ENCODE measurements at places on chromosomes 1 and 21.

DNA sequence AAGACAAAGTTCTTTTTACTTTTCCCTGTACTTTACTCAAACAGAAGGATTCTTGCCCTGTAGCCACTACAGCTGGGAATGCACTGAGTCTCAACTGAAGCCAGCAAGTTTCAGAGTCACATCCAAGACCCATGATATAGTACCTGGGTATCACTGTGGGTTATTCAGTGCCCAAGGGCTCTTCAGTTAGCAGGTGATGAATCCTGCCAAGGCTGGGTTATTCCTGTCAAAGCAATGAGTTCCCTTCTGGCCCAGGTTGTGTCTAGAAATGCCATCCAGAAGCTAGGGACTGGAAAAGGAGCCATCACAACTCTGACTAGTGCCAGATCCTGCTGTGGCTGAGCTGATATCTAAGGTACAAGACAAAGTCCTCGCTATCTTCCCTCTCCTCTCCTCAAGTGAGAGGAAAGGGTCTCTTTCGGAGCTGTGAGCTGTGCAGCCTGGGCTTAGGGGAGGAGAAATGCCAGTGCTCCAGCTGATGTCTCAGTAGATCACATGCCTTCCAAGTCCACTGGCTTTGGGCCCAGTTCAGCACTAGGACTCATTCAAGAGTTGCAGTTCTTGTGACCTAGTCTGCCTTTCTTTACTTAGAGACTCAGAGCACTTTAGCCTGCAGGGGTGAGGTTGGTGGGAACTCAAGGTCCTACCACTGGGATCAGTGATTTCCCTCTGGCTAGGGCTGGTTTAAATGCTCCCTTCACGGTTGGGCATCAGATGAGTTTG lies 369.4 kb downstream of the TBX15 start:
- DNase-seq: no peak
- H3K27me3 ChIP-seq: no peaks in the 10 kb centered on the region

- H3K4me3 ChIP-seq: no peak overlapping the region
- H3K4me1 ChIP-seq: no peaks in the 10 kb centered on the region
- DNase-seq: no peak
- H3K27me3 ChIP-seq: no peaks in the 10 kb centered on the region
- no peaks in the 10 kb centered on the region for H3K36me3 ChIP-seq
These were observed 37.4 kb upstream of the ZBTB40 start for GRCh38 chr1:22414244-22414751.

DNA sequence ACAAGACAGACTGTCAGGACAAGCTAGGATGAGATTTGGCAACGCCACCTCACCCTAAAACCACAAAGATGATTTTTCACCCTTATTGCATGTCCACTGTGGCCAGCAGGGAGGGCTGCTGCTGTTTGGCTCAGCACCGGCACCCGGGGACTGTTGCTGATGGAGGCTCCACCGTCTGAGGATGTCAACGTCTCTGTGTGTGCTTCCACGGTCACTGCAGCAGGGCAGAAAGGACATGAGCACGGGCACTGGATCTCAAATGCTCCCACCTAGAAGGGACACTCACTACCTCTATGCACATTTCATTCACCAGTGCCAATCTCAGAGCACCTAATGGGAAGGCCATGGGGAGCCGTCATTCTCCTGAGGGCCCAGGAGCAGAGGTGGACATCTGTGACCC lies 599.6 kb downstream of the PTPRU start:
- no peak for DNase-seq
- no peak overlapping the region for H3K4me3 ChIP-seq
- H3K4me1 ChIP-seq: no peaks in the 10 kb centered on the region
- H3K27me3 ChIP-seq: no peaks in the 10 kb centered on the region

DNA sequence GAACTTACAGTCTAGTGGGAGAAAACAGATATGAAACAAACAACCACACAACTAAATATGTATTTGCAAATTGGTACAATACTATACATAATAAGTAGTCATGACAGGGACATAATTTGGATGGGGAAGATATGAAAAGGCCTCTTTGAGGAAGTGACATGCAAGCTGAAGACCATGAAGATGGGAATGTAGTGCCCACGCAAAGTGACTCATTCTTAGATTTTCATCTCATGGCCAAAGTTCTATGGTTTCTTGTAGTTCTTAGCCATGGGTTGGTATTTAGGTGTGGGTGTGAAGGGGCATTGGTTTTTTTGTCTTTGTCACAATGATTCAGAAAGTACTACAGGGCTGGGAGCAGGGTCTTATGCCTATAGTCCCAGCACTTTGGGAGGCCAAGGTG lies 105.4 kb upstream of the FAM78B start:
- no peak for DNase-seq
- H3K36me3 ChIP-seq: no peaks in the 10 kb centered on the region
- no peak overlapping the region for H3K4me3 ChIP-seq
- no peaks in the 10 kb centered on the region for H3K27me3 ChIP-seq

GRCh38 chr1:11350265-11350664 lies 77.3 kb downstream of the UBIAD1 start:
- no peaks in the 10 kb centered on the region for H3K27me3 ChIP-seq
- H3K4me1 ChIP-seq: no peaks in the 10 kb centered on the region

- no peak for DNase-seq
- no peak overlapping the region for H3K4me3 ChIP-seq
- no peaks in the 10 kb centered on the region for H3K27me3 ChIP-seq
- H3K36me3 ChIP-seq: no peaks in the 10 kb centered on the region
These were observed 102.9 kb downstream of the SYF2 start for GRCh38 chr1:25129380-25129779.

DNA sequence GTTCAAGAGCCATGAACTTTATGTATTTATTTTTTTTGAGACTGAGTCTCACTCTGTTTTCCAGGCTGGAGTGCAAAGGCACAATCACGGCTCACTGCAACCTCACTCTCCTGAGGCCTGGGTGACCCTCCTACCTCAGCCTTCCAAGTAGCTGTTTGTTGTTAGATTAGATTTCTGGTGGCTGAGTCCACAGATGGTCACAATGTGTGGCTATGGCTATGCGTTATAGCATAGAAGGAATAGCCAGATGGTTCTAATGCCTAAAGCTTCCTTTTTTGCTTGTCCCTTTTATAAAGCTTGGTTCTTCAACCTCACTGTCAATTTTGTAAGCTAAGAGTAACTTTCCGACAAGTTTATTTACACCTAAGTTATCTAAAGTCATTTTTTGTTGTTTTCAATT lies 62.3 kb upstream of the FMN2 start:
- H3K36me3 ChIP-seq: no peaks in the 10 kb centered on the region
- no peaks in the 10 kb centered on the region for H3K27me3 ChIP-seq
- H3K4me3 ChIP-seq: no peak overlapping the region
- no peak for DNase-seq

- H3K4me3 ChIP-seq: no peak overlapping the region
- H3K27me3 ChIP-seq: no peaks in the 10 kb centered on the region
- DNase-seq: no peak
- no peaks in the 10 kb centered on the region for H3K36me3 ChIP-seq
- H3K27ac ChIP-seq: no peak overlapping the region
These were observed 139.4 kb downstream of the EDEM3 start for GRCh38 chr1:184615301-184615700.

DNA sequence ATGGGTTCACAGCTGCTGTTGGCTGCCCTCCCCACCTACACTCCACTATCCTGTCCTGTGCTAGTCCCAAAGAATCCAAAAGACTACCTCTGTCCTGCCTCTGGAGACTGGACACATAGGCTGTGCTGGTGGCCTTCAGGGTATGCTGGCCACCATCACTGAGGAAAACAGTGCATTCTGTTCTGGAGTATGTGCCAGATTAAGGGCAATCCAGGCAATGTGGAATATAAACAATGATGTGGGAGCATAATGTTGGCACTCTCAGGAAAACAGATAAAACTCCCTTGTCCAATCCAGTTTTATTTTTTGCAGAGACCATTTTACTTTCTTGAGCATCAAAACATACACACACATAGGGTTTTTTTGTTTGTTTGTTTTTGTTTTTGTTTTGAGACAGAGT lies 94.3 kb downstream of the GLUL start:
- H3K27me3 ChIP-seq: no peaks in the 10 kb centered on the region
- H3K4me1 ChIP-seq: no peaks in the 10 kb centered on the region
- no peaks in the 10 kb centered on the region for H3K36me3 ChIP-seq
- H3K4me3 ChIP-seq: no peak overlapping the region
- no peak for DNase-seq
- no peak overlapping the region for H3K27ac ChIP-seq

DNA sequence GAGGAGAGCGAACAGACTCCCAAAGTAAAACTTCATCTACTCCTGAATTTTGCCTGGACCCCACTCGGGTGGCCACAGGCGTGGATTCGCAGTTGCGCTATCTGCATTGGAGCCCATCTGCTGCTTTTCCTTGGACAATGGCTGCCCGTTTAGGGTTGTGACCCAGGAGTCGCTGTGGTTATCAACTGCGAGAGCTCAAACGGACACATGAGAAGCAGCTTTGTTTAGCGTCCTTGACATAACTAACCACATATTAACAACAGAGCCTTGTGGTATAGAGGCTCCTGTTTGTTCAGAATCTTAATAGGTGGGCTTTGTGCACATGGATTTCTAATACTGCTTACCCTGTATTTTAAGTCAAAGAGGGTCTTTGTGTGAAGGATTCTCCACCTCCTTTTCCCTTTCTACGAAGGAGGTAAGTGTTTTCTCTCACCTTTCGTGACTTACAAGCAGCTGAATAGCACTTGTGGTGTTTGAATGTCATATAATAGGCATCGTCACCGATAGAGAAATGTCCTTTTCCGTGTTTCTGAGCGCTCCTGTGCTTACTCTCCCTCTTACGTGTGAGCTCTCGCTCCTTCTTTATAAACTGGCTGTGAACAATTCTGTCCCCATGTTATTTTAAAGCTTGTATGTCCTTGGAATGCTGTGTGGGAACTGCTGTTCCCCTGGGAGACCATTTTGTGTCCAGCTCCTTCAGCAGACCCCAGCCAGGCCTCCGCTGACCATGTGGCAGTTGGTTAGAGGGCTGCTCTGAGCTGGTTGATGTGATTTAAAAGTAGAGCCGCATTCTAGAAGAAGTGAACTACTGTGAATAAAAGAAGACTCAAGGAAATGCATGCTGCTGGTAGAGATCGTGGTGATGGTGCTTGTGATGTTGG lies 441.4 kb downstream of the RPS6KC1 start:
- DNase-seq: no peak
- no peaks in the 10 kb centered on the region for H3K27me3 ChIP-seq
- no peaks in the 10 kb centered on the region for H3K36me3 ChIP-seq
- H3K4me3 ChIP-seq: no peak overlapping the region
- H3K4me1 ChIP-seq: no peaks in the 10 kb centered on the region

DNA sequence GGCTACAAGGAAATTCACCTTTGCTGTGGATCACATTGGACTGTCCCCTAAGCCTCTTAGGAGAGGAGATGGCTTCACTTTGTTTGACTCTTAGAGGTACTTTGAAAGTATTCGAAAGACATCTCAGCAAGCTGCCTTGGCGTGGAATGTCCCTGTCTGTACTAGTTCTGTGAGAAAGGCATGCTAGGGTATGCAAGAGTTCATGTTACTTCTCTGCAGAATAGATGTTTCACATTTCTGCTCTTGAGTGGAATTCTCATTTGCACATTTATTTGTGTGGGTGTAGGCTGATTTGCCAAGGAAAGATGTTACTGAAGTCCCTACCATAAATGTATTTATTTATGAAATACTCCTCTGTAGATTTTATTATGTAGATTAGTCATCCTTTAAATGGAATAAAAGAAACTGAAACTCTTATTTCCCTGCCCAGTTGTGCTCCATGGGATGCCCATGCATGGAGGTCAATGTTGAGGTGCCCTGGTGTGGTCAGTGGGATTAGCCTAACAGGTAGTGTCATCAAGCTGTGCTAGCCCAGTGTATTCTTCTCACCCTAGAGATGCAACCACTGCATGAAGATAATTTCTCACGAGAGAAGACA lies 13.8 kb downstream of the MIA3 start:
- no peak for DNase-seq
- peaks cover 32% of the 10 kb centered on the region for H3K36me3 ChIP-seq
- H3K27me3 ChIP-seq: no peaks in the 10 kb centered on the region
- H3K4me1 ChIP-seq: no peaks in the 10 kb centered on the region
- no peak overlapping the region for H3K27ac ChIP-seq

DNA sequence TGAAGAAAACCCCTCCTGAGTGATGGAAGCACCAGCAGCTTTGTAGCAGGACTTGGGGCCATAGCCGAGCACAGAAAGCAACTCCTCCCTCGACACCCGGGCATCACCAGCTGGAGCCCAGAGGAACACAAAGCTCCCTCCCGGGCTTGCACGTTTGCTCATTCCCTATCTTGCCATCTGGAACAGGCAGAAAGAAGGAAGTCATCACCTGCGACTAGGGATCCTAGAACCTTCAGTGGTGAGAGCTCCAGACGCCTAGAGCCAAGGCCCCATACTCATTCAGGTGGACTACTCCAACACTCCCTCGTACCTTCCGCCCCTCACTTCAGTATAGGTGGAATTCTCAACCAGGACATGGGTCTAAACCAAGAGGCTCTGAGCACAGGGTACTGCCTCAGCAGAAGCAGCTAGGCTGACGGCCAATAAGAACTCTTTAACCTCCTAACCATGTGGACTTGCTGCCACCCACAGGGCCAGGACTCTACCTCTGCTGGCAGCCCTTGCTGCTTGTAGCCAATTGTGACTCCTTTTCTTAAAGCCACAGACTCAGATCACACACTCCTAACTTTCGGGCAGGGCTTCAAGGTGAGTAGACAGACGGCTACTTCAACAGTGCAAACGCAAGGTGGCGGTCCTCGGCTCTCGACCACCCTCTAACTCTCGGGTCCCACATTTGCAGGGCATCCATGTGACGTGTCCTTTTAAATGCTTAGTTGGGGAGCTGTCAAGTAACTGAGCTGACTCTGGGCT lies 65.4 kb downstream of the NPHP4 start:
- H3K36me3 ChIP-seq: no peaks in the 10 kb centered on the region
- no peak overlapping the region for H3K27ac ChIP-seq
- no peaks in the 10 kb centered on the region for H3K27me3 ChIP-seq
- H3K4me1 ChIP-seq: no peaks in the 10 kb centered on the region
- no peak overlapping the region for H3K4me3 ChIP-seq

- H3K4me1 ChIP-seq: no peaks in the 10 kb centered on the region
- no peak for DNase-seq
- no peaks in the 10 kb centered on the region for H3K36me3 ChIP-seq
- no peak overlapping the region for H3K27ac ChIP-seq
These were observed 16.2 kb upstream of the POFUT2 start for GRCh38 chr21:45303751-45304475.

- DNase-seq: no peak
- H3K36me3 ChIP-seq: peaks cover 68% of the 10 kb centered on the region
- H3K4me1 ChIP-seq: no peaks in the 10 kb centered on the region
These were observed 14.3 kb upstream of the DNAJC28 start for GRCh38 chr21:33505833-33506232.

DNA sequence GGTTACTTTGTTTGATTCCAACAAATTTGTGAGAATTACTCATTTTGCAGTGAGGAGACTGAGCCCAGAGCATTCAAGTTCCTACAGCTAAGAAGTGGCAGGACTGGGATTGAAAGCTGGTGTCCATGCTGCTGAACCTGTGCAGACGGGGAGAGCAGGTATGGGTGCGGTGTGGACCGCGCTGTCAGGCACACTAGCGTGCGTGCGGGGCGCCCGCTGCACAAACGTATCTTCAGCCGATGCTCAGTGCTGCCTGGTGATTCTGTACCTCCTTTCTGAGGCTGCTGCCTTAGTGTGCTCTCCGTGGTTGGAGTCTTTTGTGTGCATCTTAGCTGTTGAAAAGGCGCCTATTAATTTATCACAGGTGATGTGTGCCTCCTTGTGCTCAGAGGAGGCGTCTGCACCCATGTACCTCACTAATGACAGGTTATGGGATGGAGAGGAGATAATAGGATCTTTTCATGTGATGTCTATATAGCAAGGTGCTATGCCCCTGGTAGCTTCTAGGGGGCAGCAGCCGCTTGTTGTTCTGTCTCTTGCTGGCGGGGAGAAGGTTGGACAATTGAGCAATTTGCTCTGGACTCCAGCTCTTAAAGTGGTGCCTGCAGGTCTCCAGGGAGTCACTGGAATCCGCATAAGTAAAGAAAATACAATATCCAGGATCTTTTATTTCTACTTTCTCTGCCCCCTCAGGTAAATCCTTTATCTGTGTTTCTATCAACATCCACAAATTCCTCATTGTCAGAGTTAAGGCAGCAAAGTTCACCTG lies 32.5 kb downstream of the PEX14 start:
- H3K27ac ChIP-seq: no peak overlapping the region
- no peaks in the 10 kb centered on the region for H3K27me3 ChIP-seq
- no peaks in the 10 kb centered on the region for H3K36me3 ChIP-seq
